Naive thymus-derived CD4-positive, alpha-beta T cell (primary cell): ENCODE measurements at places on chromosomes 11 and 22. TPM values are rescaled to one million over a fixed set of nuclear protein-coding genes. Genes with fewer than 3 reads are reported as not detected.

GRCh38 chr22:50400931-50401330 is 57.8 kb downstream of the PPP6R2 start:
- no peaks in the 10 kb centered on the region for H3K36me3 ChIP-seq
- H3K27me3 ChIP-seq: no peaks in the 10 kb centered on the region
- DNase-seq: no peak
- H3K4me3 ChIP-seq: no peak overlapping the region

DNA sequence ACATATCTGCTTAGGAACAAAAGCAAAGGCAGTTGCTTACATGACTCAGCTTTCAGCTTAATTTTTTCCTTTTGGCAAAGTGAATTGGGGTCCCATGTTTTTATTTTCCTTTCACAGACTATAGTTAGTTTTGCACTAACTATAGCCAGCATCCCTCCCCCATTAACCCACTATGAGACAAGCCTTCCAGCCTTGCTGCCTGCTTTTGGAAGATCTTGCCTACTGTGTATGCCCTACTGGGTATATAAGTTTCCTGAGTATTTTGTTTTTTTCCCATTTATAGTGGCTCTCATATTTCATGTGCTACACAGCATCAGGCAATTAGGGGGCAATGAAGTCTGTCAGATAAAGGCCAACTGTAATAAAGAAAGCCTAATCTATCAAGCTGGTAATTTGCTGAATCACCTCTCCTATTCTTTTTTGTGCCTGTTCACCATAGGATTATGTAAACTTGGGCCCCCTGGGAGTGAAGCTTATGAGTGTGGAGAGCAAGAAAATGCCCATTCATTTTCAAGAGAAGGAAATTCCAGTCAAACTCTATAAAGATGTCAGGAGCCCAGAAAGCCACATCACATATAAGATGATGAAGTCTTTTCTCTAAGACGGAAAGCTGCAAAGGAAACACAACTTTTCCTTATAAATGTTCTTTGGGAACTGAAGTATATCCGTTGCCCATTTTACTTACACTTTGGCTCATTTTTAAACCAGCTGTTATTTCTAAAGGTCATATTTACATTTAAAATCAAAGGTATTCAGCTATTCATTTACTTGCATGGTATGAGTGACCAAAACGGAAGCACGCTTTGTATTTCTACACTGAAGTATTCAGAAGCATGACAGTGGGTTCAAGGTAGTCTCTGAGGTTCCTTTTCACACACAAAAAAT is 64.0 kb downstream of the CCDC83 start:
- H3K4me3 ChIP-seq: no peak overlapping the region
- DNase-seq: no peak
- H3K27ac ChIP-seq: no peak overlapping the region
- H3K27me3 ChIP-seq: no peaks in the 10 kb centered on the region
- no peaks in the 10 kb centered on the region for H3K36me3 ChIP-seq

DNA sequence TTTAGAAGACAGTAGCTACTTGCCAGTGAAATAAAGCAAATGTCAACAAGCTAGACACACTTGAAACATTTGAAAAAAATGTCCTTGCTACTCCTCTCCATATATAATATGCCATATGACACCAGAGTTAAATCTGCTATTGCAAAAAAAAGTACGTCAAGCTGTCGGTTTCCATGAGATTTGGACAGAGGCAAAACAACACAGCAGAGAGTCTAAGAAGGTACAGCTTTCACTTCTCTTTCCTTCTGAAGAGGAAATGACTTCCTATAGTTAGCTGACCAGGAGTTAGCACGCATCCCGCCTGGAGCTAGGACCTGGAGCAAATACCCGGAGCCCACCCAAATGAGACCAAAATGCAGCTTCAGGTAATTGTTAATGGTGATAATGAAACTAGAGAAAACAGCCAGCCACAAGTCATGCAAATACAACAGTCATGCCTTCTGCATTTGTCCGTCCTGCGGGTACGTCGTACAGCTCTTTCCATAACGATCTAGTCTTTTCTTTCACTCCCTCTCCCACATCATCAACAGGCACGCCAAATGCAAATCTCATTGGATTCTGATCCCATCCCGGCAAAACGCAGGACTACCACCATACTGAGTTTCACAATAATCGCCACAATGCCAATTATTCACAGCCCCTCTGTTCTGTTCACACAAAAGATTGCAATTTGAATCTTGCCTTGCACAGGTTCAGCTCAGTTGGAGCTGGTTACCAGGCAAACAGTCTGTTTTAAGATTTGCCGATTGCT is 395.0 kb upstream of the CCDC90B start:
- no peak overlapping the region for H3K27ac ChIP-seq
- no peak overlapping the region for H3K4me3 ChIP-seq
- H3K36me3 ChIP-seq: no peaks in the 10 kb centered on the region
- DNase-seq: no peak

- peak within 1 kb of the TSS; percentile 68 for H3K4me3 ChIP-seq
- H3K4me1 ChIP-seq: peaks cover 3% of the 10 kb centered on the region
- no peaks in the 10 kb centered on the region for H3K36me3 ChIP-seq
- peak within 1 kb of the TSS; percentile 23 for H3K27ac ChIP-seq
- H3K27me3 ChIP-seq: no peaks in the 10 kb centered on the region
Measured at GRCh38 chr22:50269970-50270665, at the start of gene MAPK11. Gene MAPK11 (minus strand): TSS chr22:50270380. CDS start chr22:50270292, 88 bp downstream.

DNA sequence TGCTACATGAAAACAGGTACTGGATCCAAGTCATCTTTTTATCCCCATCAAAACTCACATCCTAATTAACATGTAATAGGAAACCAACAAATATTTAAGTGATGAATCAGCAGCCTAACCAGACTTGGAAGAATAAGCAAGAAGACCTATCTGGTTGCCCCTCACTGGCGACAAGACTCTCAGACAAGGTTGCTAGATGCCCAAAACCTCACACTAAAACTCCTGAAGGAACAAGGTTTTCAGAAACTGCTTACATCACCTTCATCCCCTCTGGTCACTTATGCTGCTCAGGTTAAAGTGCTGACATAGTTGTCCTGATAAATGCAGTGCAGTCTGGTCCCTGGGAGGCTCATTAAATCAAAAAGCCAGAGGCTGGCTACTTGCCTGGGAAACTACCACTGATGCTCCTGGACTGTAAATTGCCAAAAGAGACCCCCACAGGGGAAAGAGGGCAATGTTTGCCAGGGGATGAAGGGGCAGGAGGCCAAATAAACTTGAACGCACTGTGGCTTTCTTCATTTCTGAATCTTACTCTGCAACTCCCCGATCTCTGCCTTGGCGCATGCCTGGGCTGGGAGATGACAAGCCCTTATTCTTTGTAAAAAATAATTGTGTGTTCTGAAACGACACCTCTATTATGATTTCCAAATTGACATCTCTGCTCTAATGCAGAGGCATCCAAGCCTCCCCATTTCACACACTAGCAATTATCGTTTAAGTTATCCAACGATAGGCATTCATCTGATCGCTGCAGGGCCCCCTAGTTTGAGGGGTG is 72.7 kb downstream of the AMBRA1 start:
- H3K4me1 ChIP-seq: no peaks in the 10 kb centered on the region
- no peaks in the 10 kb centered on the region for H3K36me3 ChIP-seq
- H3K27me3 ChIP-seq: no peaks in the 10 kb centered on the region
- H3K4me3 ChIP-seq: no peak overlapping the region
- DNase-seq: no peak

GRCh38 chr11:79671401-79671800 is 230.6 kb upstream of the TENM4 start:
- H3K27ac ChIP-seq: no peak overlapping the region
- no peaks in the 10 kb centered on the region for H3K4me1 ChIP-seq
- no peak overlapping the region for H3K4me3 ChIP-seq
- H3K36me3 ChIP-seq: no peaks in the 10 kb centered on the region

DNA sequence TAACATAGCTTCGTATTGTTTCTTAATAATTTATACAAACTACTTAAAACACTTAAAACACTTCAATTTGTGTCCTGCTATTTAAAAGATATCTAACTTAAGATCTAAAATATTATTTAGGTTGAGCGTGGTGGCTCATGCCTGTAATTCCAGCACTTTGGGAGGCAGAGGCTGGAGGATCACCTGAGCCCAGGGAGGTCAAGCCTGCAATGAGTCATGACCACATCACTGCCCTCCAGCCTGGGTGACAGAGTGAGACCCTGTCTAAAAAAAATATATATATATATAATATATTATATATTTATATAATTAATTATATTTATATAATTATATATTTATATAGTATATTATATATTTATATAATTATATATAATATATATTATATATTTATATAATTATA is 4.2 kb upstream of the CTR9 start:
- no peaks in the 10 kb centered on the region for H3K36me3 ChIP-seq
- H3K4me1 ChIP-seq: peaks cover 31% of the 10 kb centered on the region
- no peaks in the 10 kb centered on the region for H3K27me3 ChIP-seq

- no peaks in the 10 kb centered on the region for H3K36me3 ChIP-seq
- H3K27ac ChIP-seq: no peak overlapping the region
- H3K4me1 ChIP-seq: no peaks in the 10 kb centered on the region
- H3K27me3 ChIP-seq: no peaks in the 10 kb centered on the region
- DNase-seq: no peak
- no peak overlapping the region for H3K4me3 ChIP-seq
Measured at GRCh38 chr11:117501237-117501898, 173.7 kb downstream of the CEP164 start.

- peaks cover 4% of the 10 kb centered on the region for H3K4me1 ChIP-seq
- H3K27me3 ChIP-seq: no peaks in the 10 kb centered on the region
- no peak overlapping the region for H3K4me3 ChIP-seq
- DNase-seq: no peak
Measured at GRCh38 chr11:95363164-95363563, 132.2 kb upstream of the SESN3 start.

GRCh38 chr22:48523091-48523490 is 1304.6 kb downstream of the BRD1 start:
- no peak for DNase-seq
- H3K4me1 ChIP-seq: no peaks in the 10 kb centered on the region
- no peaks in the 10 kb centered on the region for H3K36me3 ChIP-seq

DNA sequence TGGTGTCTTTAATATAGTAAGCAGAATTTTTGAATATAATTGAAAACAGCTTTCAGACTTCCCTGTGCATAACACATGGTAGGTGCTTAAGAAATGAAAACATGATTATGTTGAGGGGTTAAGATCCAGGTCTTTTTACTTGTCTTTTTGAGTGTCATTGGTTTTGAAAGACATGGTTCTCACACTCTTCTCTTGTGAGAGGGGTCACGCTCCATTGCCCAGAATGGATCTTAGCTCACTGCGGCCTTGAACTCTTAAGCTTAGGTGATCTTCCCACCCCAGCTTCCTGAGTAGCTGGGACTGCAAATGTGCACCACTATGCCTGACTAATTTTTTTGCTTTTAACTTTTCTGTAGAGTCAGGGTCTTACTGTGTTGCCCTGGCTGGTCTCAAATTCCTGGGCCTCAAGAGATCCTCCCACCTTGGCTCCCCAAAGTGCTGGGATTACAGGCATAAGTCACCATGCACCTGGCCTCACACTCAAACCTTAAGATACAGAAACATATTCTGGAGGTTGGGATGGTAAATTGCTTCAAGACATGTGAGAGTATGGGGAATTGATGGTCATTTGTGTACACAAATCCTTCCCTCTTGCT is 1.4 kb downstream of the SPCS2 start:
- H3K27ac ChIP-seq: peak overlapping the region; percentile 78
- no peak for DNase-seq
- H3K4me3 ChIP-seq: peak overlapping the region; percentile 99
- H3K36me3 ChIP-seq: peaks cover 9% of the 10 kb centered on the region

- no peaks in the 10 kb centered on the region for H3K27me3 ChIP-seq
- no peaks in the 10 kb centered on the region for H3K36me3 ChIP-seq
- no peaks in the 10 kb centered on the region for H3K4me1 ChIP-seq
Measured at GRCh38 chr11:128663824-128664223, 30.0 kb upstream of the FLI1 start.

DNA sequence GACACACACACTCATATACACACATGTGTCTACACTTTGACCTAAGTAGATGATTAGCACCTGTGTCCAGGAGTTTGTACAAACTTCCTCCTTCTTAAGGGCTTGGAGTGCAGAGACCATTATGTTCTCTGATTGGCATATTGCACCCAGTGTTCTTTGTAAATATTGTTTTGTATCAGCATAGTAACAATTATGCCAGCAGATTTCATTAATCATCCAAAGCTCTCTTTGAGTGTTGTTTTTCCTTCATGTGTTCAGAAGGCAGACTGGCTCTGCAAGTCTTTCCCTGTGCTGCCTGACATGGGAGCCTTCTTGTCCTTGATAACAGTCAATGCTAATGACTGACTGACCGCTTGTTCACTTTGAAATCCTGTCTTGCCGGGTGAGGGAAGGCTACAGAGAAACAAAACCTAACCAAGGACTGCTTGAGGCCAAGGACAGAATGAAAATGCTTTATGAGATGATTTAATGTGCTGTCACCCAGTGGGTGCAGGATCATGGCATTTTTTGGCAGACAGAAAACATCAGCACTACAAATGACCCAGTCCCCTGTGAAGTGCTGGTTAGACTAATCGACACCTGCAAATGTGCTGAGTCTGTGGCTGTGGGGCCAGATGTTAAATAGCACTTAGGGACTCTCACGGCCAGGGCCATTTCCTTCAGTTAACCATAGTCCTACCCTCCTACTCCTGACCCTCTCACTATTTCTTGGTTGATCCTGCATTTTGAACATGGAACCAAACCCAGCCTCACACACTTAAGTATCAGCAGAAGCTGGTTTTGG is 6.6 kb upstream of the BARX2 start:
- no peak overlapping the region for H3K4me3 ChIP-seq
- H3K4me1 ChIP-seq: no peaks in the 10 kb centered on the region
- DNase-seq: no peak
- no peak overlapping the region for H3K27ac ChIP-seq

GRCh38 chr11:37804666-37805065 is 1206.6 kb upstream of the RAG2 start:
- H3K27ac ChIP-seq: no peak overlapping the region
- H3K36me3 ChIP-seq: no peaks in the 10 kb centered on the region
- DNase-seq: no peak
- no peaks in the 10 kb centered on the region for H3K27me3 ChIP-seq
- H3K4me3 ChIP-seq: no peak overlapping the region
- H3K4me1 ChIP-seq: no peaks in the 10 kb centered on the region

DNA sequence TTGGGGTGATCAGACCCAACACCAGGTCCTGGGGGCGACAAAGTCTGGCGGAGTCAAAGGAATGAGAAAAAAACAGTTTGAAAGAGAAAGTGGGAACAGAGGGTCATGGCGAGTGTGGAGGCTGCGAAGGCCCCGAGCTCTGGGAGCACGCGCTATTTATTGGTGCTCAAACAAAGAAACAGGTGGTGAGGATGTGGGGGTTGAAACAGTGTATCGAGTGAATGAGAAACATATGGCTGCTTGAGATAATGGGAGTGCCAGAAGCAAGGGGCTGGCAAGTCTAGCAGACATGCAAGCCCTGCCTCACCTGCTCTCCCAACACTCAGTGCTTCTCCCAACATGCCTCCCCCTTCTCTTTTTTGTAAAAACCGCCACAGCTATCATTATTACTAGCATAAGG is 7.8 kb upstream of the DUSP18 start:
- no peak overlapping the region for H3K4me3 ChIP-seq
- no peak overlapping the region for H3K27ac ChIP-seq
- no peaks in the 10 kb centered on the region for H3K4me1 ChIP-seq
- no peaks in the 10 kb centered on the region for H3K36me3 ChIP-seq
- no peaks in the 10 kb centered on the region for H3K27me3 ChIP-seq

- H3K27me3 ChIP-seq: no peaks in the 10 kb centered on the region
- no peak overlapping the region for H3K4me3 ChIP-seq
- H3K36me3 ChIP-seq: no peaks in the 10 kb centered on the region
- H3K27ac ChIP-seq: no peak overlapping the region
Measured at GRCh38 chr11:45026835-45027234, 76.2 kb upstream of the TP53I11 start.

TTC28 gene
- 6.0 TPM for total RNA-seq

OR4D9 gene
- total RNA-seq: not detected

FLRT1 gene
- total RNA-seq: not detected
